AG10803 (cell line): ENCODE measurements at places on chromosomes 4 and X.

- DNase-seq = peak; percentile 61
Measured at GRCh38 chr4:180913750-180914149, 1329.5 kb upstream of the TENM3 start.

DNA sequence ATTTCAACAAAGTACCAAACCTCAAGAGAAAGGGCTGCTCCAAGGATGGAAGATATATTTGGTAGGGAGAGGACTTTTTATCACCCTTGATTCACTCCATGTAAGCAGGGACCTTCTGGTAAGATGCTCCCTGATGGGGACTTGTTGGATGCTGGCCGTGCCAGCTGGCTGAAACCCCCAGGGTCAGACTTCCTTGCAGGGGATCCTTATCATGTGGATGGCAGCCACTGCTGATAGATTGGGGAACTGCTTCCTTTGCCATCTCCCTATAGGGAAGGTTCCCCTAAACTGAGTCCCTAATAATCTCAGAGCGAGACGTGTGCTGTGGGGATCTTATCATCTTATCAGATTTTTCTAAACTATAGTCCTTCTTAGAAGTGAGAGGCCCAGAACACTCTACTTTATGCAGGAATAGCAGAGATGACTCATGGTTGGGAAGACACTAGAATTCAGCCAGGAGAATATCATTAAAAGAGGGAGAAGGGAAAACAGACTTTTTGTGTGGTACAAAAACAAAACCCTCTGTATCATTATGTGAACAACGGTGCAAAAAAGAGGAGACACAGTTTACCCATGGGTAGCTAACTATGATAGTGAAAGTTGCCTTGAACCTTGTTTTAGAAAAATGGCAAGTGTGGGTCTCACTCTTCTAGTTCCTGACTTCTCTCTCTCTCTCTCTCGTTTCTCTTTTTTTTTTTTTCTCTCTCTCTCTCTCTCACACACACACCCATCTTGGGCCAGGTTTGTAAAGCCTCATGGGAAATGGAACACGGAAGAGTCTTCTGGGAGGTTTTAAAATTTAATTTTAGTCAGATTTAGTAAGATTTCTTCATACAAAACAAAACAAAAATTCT lies 16.1 kb downstream of the RHOH start:
- DNase-seq = no peak

GRCh38 chr4:74665346-74665745 lies 129.0 kb downstream of the BTC start:
- no peak for DNase-seq

DNA sequence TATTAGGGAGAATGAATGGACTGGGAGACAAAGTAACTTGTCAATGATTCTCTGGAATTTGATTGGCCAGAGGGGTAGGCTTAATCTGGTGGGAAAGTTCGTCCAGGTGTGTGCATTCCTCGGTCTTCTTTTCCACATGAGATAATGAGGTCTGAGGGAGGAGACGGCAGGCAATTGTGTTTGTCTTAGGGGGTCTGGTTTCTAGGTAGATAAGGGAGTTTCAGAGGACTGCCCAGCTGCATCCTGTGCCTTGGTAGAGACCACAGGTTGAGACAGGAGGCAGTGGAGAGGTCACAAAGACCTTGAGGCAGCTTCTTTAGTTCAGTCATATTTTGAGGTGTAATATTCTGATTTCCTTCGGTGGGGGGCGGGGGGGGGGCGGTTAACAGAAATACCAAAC lies 4.3 kb downstream of the MGST2 start:
- DNase-seq = no peak

DNA sequence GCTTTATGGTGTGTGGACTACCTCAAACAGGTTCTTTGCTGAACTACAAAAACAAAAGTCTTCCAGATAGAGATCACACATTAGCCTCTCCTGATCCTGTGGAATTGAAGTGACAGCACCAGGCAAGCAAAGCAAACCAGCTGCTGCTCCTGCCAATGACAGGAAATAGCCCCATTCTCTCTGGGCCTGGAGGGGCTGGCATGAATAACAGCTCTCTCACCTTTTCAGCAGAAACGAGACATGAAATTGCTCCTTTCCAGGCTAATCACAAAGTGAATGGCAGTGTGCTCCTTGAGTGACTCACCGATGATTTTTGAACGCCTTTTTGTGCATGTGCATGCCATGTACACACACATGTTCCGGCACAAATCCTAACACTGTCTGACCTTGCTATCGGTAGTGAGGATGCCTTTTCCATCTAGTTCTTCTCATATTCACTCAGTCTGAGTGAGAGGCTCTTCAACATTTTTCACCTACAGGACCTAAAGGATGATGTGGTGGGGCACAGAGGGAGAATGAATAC lies 24.4 kb downstream of the MFAP3L start:
- no peak for DNase-seq

- no peak for DNase-seq
Measured at GRCh38 chr4:64192731-64193412, 216.4 kb downstream of the TECRL start.

GRCh38 chrX:115960440-115961084 lies 210.0 kb upstream of the AGTR2 start:
- no peak for DNase-seq

- no peak for DNase-seq
Measured at GRCh38 chr4:89939994-89940393, 45.3 kb downstream of the MMRN1 start.

- no peak for DNase-seq
Measured at GRCh38 chr4:184506527-184507121, 32.3 kb upstream of the IRF2 start.
